ENCODE measurements at places on chromosomes 7 and 10. TPM values are rescaled to one million over a fixed set of nuclear protein-coding genes. Genes with fewer than 3 reads are reported as not detected.

Gene ITGB8
- total RNA-seq: 1.3 TPM

Gene DOCK1
- 30.6 TPM for total RNA-seq

Gene ZPBP
- total RNA-seq: not detected

Gene SPAM1
- not detected for total RNA-seq

Gene GDF2
- total RNA-seq: 3.5 TPM

Gene ANK3
- total RNA-seq: 50.0 TPM

Gene ST8SIA6
- total RNA-seq: not detected

Gene NCF1
- total RNA-seq: 0.18 TPM

Gene C10orf143
- total RNA-seq: 1.1 TPM

DNA sequence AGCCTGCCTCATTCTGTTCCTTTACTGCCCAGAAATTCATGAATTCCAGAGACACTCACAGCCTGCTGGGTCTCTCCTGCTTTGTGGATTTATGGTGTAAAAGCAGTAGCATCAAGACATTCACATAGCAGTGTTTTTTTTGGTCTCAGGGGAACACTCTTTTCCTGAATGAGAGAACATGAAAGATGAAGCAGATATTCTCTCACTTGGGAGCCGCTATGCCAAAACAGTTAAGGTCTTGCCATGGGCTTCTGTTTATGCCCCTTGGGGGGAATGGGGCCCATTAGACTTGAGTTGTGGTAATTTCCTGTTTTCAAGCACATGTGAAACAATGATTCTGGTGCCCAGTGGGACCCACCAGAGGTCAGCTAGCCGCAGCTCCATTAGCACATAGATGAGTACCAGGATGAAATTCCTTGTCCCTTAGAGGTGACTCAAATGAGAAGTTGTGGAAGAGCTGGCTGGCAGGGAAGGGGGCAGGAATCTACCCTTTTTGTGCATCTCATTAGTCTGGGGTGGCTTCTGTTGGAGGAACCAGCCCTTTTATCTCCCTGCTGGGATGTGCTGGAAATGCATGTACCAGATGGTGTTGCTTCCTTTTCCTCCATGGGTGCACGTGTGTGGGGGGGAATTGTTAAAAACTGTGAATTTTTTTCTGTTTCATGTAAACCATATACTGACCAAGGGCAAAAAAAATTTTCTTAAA lies 13.3 kb downstream of the BMPER start:
- DNase-seq: no peak

DNA sequence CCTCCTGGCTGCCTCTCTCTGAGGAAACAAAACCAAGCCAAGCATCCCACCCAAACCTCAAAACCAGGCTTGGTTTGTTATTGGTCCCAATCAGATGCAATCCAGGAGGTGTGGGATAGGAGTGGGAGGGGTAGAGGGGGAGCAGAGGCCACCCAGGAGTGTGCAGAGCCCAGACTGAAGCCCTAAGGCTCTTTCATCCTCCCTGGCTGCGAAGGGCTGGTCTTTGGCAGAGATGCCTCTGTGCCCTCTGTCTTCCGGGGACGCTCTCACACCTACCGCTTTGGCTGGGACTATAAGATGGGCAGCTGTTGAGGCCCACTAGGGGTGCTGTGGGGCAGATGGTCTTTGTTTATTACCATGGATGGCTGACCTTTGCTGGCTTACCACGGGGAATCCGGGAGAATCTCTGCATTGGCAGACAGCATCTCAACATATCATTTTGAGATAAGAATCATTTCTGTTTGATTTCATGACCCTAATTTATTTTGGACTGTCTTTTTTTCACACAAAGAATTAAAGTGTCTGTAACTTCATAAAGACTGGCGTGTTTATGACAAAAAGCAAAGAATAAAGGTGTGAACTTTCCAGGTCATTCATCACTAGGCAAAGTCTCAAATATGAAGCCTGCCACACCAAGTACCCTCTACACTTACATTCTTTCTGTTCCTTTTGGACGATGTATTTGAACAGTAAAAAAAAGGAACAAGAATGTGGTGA lies 6.5 kb upstream of the DENND2A start:
- peak; percentile 64 for DNase-seq

DNA sequence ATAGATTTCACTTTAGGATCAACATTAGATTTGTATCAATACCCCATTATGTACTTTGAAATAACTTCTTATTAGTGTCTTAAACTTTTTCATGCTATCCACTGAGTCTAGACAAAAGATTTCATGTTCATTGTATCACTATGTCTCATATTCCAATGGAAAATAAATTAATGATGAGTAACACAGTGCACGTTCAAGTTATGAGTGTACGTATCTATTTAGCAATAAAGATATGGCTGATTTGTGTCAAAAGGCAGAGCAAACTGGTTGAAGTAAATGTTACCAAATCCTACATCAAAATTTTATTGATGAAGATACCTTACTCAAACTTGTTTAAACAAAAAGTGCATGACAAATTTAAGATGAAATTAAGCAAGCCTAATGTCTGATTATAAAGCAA lies 102.4 kb downstream of the SEMA3E start:
- DNase-seq: peak; percentile 17

DNA sequence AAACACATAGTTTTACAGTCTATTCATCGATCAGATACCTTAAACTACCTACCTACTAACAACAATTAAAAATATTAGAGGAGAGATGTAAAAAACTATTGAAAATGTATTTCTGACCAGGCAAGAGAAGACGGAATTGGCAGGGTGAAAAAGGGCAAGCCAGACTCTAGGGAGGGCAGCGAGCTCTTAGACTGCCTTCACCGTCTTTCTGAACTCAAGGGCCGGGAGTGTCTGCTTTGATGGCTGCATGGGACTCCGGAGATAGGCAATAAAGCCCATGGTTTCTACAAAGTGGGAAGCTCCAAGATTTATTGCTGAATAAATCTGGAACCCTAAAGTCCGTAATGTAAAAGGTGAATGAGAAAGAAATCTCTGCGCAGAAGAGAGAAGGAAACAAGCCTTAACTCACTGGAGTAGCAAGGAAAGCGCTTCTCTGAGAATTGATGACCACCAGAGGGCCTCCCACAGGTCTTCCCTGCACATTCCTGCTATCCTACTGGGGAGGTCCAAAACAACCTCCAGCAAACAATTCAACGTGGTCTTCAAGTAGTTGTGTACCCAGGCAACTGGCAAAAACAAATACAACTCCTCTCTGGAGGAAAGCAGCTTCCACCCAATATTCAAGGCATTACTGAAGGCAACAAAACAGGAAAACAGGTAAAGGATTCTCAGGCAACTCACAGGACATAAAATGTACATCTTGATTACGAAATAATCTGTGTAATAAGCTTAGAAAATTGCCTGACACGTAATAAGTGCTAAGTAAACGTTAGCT lies 181.3 kb downstream of the SDK1 start:
- DNase-seq: peak; percentile 51

GRCh38 chr7:146528581-146528980 lies 412.0 kb downstream of the CNTNAP2 start:
- DNase-seq: no peak

GRCh38 chr10:97919012-97919411 lies 69.4 kb downstream of the GOLGA7B start:
- DNase-seq: no peak

- DNase-seq: no peak
Observed at GRCh38 chr7:112307506-112307905, 101.0 kb downstream of the ZNF277 start.

GRCh38 chr10:78176320-78177317 lies 143.0 kb downstream of the RPS24 start:
- DNase-seq: no peak

DNA sequence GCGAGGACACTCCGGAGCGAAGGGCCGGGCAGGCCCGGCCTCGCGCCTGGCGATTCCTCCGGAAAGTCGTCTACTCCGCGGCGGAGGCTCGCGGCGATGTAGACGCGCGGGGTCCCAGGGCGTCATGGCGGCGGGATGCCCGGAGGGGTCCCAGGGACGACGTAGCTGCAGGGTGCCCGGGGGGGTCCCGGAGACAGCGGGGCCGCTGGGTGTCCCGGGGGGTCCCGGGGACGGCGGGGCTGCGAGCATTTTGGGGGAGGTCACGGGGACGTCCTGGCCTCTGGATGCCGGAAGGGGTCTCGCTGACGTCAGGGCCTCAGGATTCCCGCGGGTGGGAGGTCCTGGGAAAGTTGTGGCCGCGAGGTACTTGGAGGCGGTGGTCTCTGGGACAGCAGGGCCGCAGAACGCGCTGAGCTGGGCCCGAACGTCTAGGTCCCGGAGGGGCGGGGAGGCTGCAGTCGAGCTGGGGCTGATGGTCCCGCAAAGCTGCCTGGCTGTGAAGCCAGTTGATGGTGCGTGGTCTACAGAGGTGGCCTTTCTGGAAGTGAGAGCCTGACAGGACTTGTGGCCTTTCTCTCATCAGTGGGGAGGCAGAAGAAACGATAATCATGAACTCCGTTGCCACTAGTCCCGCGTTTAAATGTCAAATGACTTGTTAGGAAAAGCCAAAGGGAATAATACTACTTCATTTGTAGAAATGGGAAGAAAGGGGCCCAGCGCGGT lies 637 bp downstream of the HSPA14 start:
- peak; percentile 16 for DNase-seq

DNA sequence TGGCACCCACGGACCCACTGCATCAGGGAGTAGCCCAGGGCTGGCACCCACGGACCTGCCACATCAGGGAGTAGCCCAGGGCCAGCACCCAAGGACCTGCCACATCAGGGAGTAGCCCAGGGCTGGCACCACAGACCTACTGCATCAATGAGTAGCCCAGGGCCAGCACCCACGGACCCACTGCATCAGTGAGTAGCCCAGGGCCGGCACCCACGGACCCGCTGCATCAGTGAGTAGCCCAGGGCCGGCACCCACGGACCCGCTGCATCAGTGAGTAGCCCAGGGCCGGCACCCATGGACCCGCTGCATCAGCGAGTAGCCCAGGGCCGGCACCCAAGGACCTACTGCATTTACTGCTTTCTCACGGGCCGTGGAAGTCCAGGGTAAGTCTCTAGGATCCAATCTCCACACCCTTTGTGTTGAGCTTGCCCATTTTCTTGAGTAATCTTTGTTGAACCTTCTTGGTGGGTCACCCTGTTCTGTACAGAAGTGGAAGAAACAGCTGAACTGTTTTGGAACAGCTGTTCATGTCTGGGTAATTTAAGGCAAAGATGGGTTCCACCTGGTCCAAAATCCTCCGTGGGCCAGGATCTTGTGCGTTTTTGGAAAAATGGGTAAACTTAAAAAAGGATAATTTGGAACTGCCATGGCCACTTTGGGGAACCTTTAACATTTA lies 69.0 kb downstream of the VIPR2 start:
- no peak for DNase-seq

DNA sequence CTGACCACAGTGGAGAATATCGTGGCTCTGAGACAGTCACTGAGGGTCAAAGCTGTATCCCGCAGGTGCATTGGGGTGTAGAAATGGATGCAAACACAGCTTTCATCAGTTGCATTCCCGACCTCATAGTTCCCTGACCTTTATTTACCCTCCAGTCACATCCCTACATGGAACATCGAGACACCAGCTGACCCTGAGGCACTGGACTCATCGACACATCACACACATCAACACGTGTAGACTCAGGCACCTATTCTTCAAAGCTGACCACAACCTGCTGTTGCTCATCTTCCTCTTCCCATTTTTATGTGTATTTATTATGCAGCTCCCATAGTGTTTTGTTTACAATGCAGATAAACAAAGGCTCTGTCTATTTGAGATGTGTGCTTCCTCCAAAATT lies 396.9 kb upstream of the NRP1 start:
- no peak for DNase-seq

All from cardiac muscle cell (in vitro differentiated cells and primary cell).